ENCODE measurements at places on chromosomes 12 and 14.
A peak's percentile ranks its signal among the peaks of the same experiment; 100 is the strongest.

DNA sequence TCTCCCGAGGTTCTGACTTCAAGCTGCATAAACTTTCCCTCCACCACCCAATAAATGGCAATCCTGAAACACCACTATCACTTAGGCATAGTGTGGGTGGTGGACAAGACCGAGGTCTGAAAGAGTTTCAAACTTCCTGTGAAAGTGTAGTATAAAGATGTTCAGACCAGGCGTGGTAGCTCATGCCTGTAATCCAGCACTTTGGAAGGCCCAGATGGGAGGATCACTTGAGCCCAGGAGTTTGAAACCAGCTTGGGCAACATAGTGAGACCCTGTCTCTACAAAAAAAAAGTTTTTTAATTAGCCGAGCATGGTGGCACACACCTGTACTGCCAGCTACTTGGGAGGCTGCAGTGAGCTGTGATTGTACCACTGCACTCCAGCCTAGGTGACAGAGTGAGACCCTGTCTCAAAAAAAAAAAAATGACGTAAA, 61.9 kb downstream of the CCDC92 start:
- DNase-seq: no peak

DNA sequence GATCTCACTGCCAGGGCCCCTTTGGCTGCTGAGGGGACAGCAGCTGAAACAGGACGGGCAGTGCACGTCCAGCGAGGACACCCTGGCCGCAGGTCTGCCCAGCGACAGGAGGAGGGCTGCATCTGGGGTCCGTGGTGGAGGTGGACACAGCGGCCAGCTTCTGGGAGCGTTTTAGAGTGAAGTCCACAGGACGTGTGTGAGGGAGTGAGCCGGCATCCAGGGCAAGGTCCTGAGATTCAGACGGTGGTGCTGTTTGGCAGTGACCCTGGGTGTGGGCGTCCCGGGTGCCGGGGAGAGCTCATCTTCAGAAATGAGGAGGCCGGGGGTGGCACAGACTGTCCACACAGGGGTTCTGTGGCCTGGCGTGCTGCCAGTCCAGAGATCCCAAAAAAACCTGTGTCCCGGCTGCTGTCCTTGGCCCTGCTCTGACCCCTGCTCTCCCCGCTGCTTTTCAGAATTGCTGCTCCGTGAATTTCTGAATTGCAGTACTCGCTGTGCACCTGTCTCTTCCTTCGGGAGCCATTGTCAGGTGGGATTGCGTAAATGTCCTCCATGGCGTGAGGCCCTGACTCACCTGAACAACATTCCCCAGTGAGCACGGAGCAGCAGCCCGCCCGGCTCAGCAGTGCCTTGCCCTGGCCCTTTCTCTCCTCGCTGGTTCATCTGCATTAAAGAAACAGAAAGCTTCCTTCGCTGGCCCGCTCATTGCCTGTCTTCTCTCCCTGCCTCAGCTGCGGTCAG, 183.5 kb upstream of the C14orf180 start:
- DNase-seq: no peak

GRCh38 chr12:103930787-103931735, 851 bp downstream of the HSP90B1 start:
- peak; percentile 5 for DNase-seq

- DNase-seq: peak; percentile 40
Measured at GRCh38 chr14:104694991-104695659, 5.7 kb downstream of the INF2 start.

- DNase-seq: no peak
Measured at GRCh38 chr14:105355850-105356604, 41.5 kb downstream of the PACS2 start.

GRCh38 chr12:54364413-54364812, at the start of gene GPR84:
Gene GPR84, minus strand, starts transcription at chr12:54364486. Its CDS starts 635 bp downstream, at chr12:54363851.
- DNase-seq: no peak

DNA sequence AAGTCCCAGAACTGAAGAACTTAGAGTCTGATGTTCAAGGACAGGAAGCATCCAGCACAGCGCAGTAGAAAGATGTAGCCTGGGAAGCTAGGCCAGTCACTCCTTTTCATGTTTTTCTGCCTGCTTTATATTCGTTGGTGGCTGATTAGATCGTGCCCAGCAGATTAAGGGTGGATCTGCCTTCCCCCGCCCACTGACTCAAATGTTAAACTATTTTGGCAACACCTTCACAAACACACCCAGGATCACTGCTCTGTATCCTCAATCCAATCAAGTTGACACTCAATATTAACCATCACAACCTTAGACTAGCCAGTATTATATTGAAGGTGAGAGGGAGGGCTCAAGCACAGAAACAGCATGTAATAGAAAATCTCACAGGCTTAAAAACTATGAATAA, 222.9 kb downstream of the C12orf50 start:
- no peak for DNase-seq

DNA sequence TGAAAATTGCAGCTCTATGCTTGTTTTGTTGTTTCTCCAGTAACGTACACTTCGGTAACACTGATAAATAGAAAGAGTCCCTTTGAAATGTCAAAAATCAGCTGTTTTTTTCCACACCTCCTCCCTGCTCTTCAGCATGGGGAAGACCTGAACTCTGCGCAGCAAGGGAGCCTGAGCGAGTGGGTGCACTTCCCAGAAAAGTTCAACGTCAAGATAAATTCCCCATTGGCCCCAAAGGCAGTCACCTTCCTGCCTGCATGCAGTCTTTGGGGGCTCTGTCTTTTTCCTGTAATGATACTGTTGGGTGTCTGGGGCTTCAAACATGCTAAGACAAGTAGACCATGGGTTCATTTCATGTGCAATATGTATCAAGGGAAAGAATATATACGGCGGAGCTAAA, 8.8 kb upstream of the FOXG1 start:
- DNase-seq: no peak

- no peak for DNase-seq
Measured at GRCh38 chr12:3630621-3631271, 122.2 kb downstream of the CRACR2A start.

DNA sequence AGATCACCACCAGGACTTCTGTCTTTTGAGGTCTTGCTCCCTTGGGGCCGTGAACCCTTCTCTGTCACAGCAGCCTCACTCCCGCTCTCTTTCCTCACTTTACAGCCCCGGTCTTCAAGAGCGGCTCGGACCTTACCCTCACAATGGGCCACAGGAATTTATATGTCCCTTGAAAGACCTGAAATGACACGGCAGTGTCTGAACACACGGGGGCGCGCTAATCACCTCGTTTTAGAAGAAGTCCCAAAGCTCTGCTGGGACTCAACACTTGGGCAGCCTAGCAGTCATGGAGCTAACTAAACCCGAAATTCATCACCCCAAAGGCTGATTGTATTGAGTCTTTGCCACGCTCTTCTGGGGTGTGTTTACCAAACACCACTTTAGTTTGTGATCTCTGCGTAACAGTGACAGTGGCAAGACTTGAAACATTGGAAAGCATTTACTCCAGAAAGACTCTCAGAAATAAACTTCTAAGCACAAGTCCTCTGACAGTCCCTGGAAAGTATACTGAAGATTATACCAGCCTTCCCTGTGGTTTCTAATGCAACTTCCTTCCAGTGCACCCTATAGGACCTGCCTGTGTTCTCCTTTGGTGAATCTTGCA, 29.0 kb downstream of the SERPINA11 start:
- peak; percentile 10 for DNase-seq

DNA sequence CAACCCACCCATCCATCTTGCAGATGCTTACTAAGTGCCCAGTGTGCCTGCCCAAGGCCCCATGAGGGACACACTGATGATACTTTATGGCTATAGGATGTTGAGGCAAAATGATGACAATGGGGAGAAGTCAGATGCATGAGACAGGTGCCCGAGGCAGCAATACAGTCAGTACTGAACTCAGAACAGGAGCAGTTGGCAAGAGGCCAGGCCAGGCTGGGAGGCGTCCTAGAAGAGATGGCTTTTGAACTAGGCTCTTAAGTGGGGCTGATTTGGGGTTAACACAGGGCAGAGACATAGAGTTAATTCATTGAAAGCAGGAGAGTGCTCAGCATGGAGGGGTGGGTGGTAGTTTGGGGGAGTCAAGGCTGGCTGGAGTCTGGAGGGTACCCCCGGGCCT, 15.6 kb downstream of the PLBD2 start:
- no peak for DNase-seq

DNA sequence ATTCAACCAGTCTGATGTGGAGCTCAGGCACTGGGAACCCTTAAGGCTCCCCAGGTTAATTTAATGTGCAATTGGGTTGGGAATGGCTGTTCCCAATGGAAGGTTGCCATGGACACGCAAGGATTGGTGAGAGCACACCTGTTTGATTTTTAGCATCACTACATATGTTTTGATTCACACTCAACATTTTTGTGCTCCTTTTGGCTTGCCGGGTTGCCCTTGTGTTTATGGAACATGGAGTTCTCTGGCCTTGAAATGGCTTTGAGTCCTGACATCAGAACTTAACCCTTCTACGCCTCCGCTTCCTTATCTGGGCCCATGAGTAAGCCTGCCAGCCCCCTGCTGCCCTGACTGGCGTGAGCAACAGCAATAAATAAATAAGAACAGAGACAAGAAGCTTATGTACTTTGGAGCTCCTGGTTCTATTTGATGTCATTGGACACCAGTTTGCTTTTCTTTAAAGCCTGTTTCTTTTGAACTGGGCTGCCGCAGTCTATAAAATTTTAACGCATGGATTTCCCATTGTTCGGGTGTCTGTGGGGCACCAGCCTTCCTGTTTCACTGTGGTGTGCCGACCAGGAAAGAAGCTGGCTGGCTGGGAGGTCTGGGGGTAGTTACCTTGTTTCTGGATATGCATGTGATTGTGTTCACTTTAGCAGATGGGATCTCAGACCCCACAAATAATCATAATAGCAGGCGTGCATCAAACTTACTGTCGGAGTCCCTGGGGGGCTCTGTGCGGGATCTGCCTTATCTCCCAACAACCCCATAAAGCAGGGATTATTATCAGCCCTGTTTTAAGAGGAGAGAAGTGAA, 27.8 kb downstream of the TBX3 start:
- no peak for DNase-seq

GRCh38 chr12:130859161-130859560, 12.7 kb upstream of the RAN start:
- no peak for DNase-seq

GRCh38 chr12:57341275-57341990, 89.4 kb downstream of the R3HDM2 start:
- DNase-seq: no peak

GRCh38 chr12:23528316-23528715, 421.2 kb downstream of the SOX5 start:
- DNase-seq: no peak

DNA sequence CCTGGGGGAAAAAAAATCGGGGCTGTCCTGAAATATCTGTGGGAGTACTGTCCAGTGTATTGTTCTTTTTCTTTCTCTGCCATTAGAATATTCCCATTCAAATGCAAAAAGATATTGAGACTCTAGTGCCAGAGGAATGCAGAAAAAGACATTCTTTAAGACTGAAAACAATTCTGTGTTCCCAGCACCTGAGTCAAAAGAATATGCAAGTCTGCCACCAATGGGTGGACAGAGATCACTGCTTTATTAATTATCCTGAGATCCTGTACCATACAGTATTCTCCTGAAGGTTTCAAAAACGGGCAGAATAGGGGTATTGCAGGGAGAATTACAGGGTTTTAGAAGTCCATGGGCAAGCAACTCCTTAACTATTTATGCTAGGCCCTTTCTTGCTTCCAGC, 361.8 kb downstream of the C12orf50 start:
- no peak for DNase-seq

DNA sequence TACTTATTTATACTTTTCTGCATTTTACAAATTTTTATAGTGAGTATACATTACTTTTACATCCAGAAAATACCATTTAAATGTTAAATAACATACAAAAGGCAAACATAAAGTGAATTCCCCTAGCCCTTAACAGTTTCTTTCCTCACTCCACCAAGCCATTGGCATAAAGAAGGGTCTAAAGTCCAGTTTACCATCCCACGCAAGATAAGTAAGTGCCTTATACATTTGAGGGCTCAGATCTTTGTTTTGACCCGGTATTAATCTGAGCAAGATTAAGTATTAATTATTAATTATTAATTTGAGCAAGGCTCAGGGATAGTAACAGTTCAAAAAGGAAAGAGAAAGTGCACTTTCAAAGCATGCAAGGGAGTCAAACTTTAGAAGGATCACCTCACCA, 182.9 kb downstream of the DICER1 start:
- DNase-seq: no peak

- no peak for DNase-seq
Measured at GRCh38 chr12:112537710-112538396, 119.1 kb downstream of the PTPN11 start.

- DNase-seq: no peak
Measured at GRCh38 chr12:105860561-105861207, 278.1 kb downstream of the NUAK1 start.

DNA sequence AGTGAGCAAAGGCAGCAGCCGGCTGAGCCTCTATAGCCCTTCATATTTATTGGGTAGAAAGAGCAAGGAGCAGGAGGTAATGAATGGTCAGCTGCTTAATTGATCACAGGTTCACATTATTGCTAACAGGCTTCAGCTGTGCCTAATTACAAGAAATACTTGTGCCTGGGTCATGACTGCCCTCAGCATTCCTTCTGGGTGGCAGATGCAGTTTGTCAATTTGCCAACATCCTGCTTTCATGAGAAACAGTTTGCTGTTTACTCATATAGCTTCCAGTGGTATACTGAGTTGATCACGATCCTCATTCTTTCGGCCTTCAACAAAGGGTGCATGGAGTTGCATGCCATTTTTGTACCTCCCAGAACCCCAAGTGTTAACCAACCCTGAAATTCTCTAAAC, 81.0 kb upstream of the PLEKHG7 start:
- DNase-seq: no peak

GRCh38 chr12:9866860-9867269, 2.3 kb downstream of the CLEC2B start:
- DNase-seq: no peak

GRCh38 chr12:21353487-21353886, 18.8 kb upstream of the SLCO1A2 start:
- no peak for DNase-seq
